ENCODE measurements at places on chromosomes 3 and 15.
A peak's percentile ranks its signal among the peaks of the same experiment; 100 is the strongest.

GRCh38 chr15:48020166-48020565 lies 100.6 kb upstream of the SLC24A5 start:
- no peak for DNase-seq

DNA sequence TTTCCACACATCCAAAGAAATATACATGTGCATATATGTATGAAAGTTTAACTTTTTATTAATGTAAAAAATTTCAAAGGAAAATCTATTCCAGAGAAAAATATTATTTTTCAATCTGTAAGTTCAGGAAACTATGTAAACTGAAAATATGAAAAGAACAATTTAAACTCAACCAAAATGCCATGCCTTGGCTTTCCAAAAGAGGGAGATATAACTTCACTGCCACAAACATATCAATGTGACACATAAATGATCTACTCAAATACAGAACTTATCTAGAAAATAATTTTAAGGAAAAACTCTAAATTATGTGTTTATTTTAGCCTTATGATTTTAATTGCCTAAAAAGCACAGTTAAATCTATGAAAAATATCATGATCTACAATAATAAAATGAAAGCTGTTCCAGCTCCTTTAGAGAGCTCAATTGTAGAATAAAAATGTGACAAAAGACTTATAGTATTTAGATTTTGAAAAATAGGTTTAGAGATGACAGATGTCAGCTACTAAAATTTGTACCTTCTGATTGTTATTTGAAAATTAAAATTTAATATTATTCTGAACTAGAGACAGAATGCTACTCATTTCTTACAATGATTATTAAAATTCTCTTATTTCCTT lies 94.8 kb downstream of the GBE1 start:
- no peak for DNase-seq

DNA sequence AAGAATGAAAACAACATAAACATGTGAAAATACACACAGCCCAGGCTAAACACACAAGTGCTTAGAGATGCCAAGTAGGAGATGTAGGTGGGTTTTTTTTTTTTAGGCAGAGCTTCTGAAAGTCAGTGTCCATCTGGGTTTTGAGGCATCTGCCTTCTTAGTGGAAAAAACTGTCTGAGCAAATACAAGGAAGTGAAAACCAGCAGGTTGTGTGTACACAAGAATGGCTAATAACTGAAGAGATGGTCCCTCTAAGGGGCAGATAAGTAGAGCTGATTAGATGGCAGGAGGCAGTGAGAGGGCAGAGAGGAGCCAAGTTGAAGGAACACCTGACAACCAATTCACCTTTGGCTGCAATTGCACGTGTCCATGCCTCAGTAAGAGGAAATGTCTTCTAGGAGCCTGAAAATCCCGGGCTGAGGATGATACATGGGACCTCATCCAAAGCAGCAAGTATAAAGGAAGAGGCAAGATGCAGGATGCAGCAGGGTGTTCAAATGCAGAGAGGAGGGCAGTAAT lies 34.9 kb downstream of the CYP19A1 start:
- DNase-seq, result no peak

DNA sequence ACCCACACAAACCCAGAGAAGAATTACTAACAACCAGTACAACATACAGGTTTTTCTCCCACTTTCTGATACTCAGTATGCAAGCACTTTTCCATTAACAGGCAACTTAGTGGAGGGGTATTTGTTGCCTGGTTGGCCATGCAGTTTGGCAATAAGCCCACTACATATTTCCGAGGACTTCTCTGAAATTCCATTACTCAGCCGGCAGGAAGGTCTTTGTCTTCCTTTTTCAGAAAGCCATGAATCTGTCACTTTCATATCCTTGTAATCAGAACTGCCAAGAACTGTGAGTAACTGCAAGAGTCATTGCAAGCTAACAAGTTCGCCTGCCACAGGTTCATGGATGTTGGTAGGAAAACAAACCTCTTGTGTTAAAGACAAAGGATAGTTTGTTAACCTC lies 422.3 kb upstream of the ROBO1 start:
- DNase-seq, result peak; percentile 88

- DNase-seq, result peak; percentile 47
Observed at GRCh38 chr3:130748981-130749380, 2.4 kb upstream of the PIK3R4 start.

- DNase-seq, result no peak
Observed at GRCh38 chr3:9124730-9125129, 124.7 kb downstream of the SRGAP3 start.

- no peak for DNase-seq
Observed at GRCh38 chr3:47298439-47298838, 15.7 kb downstream of the KLHL18 start.

DNA sequence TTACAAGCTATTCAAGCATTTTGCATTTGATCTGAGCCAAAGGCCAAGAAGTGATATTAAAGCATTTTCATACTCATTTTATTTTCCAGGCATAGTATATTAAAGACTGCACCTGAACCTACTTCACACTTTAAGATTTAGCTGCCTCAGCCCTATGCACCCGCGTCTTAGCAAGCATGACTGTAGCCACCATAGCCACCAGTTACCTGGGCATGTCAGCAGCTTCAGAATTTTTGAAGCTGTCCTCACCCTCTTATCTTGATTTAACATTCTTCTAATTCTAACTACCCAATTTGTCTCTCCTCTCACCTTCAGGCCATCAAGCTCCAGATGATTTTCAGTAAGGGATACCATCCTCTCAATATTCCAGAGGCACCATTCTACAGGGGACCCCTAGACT lies 39.1 kb upstream of the KLHL6 start:
- no peak for DNase-seq

DNA sequence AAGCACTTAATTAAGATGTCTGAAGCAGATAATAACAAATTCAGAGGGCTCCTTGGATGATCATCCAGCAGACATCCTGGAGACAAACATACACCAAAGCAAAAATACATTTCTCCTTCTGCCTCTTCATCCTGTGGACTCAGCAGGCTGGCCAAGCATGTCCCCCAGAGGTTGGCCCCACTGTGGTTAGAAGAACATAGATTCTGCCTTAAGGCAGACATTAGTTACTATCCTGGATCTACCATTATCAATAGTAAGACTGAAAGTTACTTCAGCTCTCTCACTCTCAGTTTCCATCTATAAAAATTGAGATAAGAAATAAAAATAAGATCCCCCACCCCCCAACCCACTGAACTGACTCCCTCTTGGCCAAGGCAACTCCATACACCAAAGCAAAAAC lies 28.6 kb upstream of the TGFBR2 start:
- DNase-seq, result no peak

GRCh38 chr3:99645277-99646106 lies 7.1 kb downstream of the COL8A1 start:
- DNase-seq, result no peak

- no peak for DNase-seq
Observed at GRCh38 chr3:126522363-126522788, 1.6 kb upstream of the CHST13 start.

GRCh38 chr3:24523215-24523614 lies 28.6 kb upstream of the THRB start:
- DNase-seq, result no peak

DNA sequence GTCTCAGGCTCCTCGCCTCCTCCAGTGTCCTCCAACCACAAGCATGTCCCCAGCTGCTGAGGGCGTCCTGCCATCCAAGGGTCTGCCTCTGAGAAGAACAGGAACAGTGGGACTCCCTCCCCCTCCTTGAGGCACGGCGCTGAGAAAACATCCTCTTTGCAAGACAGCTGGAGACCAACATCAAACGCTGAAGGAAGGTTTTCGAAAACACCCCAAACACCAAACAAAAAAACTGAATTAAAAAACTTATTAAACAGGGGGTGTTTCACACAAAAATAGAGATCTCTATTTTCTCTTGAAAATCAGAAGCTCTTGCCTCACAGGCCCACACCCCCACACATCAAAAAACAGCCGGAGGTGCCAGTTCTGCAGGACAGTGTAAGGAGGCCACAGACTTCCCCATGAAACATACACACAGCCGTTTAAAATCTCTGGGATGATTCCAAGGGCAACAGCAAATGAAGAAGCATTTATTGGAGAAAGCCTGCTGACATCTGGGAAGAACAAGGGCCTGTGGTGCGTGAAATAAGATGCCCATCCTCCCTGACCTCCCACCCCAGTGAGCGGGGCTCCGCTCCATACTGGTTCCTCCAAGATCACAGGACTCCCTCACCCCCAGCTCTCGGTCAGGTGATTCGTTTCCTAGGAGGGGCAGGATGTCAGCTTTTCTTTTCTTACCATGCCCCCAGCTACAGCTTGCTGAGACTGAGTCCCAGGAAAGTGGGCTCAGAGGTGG lies 71.3 kb downstream of the NUP210 start:
- no peak for DNase-seq

- no peak for DNase-seq
Observed at GRCh38 chr15:39128746-39129145, 452.1 kb upstream of the THBS1 start.

All from fibroblast of skin of left biceps (primary cell).